ENCODE measurements at places on chromosomes 2 and 18.
A peak's percentile ranks its signal among the peaks of the same experiment; 100 is the strongest.

- DNase-seq: no peak
Observed at GRCh38 chr2:37709111-37709510, 37.7 kb upstream of the CDC42EP3 start.

- DNase-seq: no peak
Observed at GRCh38 chr2:52916981-52917380, 850.6 kb upstream of the CHAC2 start.

GRCh38 chr2:102368461-102369109 lies 13.0 kb downstream of the IL18R1 start:
- no peak for DNase-seq

- no peak for DNase-seq
Observed at GRCh38 chr2:49943944-49944778, 789.8 kb upstream of the FSHR start.

DNA sequence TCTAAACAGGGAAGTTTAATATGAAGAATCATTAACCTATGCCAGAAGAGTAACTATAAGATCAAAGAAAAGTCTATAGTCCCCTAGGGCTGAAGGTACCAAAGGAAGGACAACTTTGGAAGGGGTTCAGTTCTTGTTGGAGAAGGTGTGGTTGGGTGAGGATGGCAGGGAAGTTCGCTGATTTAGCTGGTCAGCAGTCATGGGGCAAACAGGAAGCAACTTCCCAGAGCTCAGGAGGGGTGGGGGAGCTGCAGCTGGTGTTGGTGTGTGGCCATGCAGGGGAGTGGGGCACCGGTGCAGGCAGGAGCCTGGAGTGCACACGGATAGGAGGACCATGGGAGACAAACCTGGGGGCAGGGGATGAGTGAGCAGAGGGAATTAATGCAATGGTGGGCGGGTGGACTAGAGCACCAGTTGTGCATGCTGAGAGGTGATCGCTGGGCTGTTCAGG lies 34.0 kb downstream of the FHOD3 start:
- no peak for DNase-seq

DNA sequence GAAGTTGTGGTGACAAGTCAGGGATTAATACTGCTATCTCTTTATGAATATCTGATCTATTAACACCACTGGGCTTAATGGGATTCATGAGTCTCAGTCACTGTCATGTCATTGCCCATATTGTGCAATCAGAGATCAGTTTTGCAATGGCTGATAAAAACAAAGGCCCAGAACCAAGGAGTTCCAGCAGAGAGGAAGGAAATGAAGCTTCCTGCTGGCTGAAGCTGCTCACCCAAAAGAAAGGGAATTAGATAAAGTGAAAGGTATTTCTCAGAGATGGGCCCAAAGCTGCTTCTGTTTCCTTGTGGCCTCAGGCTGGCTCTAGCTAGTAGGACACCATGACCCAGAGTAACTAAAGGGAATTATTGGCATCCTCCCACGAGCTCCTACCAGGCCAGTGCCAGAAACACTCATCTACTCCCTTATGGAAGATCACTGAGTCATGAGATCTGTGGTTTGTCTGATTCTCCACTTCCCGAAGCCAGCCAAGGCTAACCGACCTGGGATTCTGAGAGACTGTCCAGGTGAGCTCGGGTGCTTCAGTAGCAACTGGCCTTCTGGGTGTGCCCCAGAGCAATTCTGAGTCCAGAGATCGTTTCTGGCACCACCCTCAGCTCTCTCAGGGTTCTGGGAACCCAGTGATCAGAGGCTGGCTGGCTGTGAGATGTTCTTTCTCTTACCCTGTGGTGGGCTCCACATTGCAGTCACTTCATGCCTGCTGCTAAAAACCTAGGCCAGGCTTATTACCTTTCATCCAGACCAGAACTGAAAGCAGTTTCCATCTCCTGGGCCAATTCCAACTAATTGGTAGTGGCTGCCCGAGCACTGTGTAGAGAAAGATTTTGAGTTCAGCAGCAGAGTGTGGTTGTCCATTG lies 129.5 kb upstream of the PELI1 start:
- peak; percentile 46 for DNase-seq

DNA sequence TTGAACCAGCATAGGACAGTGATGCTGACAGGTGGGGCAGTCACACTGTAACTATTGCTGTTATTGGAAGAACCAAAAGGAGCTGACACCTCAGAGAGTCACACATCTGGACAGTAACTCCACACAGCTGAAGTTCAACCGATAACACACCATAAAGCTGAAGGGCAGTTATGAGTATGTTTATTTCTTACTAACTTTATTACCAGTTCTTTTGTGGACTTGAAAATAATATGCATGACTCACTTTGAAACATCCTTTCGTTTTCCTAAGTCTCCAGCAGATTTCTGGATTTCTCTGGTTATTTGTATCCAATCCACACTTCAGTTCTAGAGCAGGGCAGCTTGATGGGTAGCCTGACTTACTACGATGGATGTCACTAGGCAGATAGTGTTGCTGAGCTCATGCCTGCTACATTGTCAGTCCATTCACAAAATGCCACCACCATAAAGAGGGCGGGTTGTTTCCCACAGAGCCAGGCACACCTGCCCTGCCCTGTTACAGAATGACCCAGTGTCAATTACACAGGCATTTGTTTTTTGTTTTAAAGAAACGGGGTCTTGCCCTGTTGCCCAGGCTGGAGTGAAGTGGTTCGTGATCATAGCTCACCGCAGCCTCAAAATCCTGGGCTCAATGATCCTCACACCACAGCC lies 8.4 kb upstream of the AGBL5 start:
- no peak for DNase-seq

- no peak for DNase-seq
Observed at GRCh38 chr2:80113399-80113798, 191.2 kb downstream of the LRRTM1 start.

- no peak for DNase-seq
Observed at GRCh38 chr2:128455721-128456050, 137.0 kb upstream of the HS6ST1 start.

DNA sequence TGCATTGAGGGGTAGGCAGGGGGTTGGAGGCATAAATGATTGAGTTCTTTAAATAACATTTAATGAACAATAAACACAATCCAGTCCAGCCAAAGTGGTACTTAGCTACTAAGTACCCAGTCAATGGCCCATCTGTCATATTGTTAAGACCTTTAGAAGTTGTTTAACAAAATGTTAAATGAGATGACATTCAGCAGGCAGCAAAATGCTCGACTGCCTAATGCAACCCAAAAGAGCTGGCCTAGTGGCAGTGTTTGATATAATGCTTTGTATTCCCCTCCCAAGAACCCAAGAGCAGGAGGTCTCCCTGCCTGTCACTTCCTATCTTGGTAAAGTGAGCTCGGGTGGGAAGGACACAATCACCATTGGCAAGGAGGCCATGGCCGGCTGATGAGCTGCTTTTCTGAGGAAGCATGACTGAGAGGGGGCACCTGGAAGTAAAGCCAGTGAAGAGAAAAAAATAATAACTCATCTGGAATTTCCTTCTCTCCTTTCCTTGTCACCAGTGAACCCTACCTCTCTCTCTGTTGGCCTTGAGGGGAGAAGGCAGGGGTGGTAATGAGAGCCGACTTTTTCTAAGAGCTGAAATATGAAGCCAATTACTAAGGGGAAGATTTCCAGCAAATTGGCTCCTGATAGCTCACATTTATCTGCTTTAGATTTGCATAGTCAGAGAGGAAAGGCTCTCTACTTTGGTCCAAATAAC lies 140.6 kb downstream of the C1D start:
- DNase-seq: no peak

DNA sequence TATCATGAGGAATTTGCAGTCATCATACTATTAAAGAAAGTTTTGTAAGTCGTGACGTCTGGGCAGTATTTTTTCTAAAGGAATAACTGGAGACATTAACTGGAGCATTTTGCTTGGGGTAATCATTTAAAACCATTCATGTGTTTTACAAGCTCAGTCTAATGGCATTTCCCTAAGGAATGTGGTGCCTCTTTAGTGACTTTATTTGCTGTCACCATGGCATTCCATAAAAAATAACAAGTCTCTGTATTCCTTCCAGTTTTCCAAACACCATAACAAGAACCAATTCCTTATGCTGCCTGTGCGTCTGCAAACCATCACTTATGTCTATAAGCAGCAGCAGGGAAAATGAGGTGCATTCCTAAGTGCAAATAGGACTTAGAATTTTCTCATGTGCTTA lies 82.8 kb downstream of the EPB41L3 start:
- no peak for DNase-seq

DNA sequence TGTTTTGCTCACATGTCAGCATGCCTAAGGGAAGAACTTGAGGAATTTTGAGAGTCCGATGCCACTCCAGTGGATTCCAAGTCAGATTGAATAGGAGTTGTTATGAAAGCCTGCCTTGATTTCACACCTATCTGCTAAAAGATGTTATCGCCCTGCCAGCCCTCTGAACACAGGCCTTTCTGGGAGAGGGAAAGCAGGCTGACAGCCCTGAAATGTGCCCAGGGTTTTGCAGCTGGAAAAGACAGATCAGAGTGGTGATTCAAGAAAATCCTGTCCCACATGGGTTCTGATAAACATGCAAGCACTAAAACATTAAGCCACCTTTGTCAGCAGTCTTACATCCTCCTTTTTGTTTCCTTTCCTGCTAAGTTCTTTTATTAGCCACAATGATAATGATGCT lies 1752.9 kb upstream of the CELF4 start:
- no peak for DNase-seq

GRCh38 chr2:189629531-189630453 lies 31.5 kb upstream of the ASNSD1 start:
- DNase-seq: no peak

GRCh38 chr2:151632993-151633565 lies 101.2 kb downstream of the NEB start:
- no peak for DNase-seq

DNA sequence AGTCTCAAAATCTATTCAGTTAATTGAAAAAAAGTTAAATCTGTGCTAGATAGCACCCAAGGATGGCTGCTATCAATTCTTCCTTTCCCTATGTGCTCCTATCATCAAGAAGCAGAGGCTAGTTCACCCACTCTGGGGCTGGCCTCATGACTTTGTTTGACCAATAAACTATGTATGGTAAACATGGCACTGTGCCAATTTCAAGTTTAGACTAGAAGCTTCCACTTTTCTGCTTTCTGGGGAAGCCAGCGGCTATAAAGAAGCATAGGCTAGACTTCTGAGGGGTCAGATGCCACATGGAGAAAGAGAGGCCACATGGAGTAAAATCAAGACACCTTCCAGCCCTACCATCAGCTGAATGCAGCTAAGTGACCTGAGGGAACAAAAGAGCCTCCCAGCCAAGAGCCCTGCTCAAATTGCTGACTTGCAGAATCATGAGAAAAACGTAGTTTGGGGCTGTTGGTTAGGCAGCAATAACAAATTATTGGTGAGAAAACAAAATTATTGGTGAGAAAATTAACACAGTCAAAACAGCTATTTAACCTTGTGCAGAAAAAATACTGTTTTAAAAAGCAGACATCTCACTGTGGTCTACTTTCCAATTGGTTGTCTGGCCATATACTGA lies 86.5 kb upstream of the SLC14A2 start:
- no peak for DNase-seq

GRCh38 chr18:75264926-75265597 lies 54.5 kb downstream of the TSHZ1 start:
- DNase-seq: no peak

DNA sequence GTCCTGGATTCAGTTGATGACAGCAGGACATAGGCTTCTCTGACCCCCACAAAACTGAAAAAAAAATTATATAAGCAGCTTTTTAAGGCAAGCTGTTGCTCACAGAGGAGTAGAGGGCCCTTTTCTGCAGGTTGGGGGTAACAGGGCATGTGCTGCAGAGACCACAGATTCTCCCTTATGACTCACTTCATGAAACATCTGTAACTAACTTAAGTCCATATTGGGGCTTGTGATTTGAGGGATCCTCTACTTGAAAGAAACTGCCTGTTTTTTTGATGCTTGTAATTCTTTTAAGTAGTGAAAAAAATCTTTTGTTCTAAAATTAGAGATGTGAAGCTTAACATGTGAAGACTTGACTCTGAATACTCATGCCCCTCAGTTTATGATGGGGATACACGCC lies 33.4 kb downstream of the XRCC5 start:
- DNase-seq: no peak

DNA sequence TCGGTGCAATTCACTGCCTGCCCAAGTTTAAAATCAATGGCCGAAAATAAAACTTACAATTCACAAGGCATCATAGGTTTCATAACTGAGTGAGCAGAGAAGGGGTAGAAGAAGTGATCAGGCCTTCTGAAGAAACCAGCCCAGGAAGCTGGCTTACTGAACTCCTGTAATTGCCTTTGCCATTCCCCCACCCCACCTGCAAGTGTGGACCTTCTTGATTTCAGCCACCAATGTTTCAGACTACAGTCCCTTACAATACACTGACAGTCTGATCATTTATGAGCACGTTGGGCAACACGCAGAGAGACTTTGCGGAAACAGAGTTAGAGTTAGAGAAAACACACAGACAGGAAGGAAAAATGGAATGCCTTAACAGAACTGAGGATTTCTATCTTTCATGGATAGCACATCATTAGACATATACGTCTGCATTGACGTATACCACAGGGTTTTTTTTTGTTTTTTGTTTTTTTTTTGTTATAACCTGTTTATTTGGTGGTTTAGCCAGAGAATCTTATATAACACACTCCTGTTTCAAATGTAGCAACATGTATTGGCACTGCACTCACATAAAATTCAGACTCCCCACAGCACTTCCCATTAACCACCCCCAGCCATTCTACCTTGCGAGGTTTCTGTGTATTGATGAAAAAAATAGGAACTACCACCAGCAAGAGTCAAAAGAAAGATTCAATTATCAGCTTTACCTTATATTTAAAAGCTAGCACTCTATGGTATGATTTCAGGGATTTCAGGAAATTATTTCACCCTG lies 126.4 kb downstream of the CACNB4 start:
- no peak for DNase-seq

DNA sequence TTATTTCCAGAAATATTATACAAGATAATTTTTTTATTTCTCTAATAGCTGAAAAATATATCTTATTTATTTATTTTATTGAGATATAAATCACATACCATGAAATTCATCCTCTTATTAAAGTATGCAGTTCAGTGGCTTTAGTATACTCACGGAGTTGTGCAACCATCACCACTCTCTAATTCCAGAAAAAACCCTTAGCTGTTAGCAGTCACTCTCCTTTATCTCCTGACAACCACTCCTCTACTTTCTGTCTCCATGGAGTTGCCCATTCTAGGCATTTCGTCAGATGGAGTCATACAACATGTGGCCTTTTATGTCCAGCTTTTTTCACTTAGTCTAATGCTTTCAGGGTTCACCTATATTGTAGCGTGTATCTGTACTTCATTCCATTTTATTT lies 66.5 kb downstream of the TCF7L1 start:
- DNase-seq: no peak
